ENCODE measurements at places on chromosomes 5 and 9.

DNA sequence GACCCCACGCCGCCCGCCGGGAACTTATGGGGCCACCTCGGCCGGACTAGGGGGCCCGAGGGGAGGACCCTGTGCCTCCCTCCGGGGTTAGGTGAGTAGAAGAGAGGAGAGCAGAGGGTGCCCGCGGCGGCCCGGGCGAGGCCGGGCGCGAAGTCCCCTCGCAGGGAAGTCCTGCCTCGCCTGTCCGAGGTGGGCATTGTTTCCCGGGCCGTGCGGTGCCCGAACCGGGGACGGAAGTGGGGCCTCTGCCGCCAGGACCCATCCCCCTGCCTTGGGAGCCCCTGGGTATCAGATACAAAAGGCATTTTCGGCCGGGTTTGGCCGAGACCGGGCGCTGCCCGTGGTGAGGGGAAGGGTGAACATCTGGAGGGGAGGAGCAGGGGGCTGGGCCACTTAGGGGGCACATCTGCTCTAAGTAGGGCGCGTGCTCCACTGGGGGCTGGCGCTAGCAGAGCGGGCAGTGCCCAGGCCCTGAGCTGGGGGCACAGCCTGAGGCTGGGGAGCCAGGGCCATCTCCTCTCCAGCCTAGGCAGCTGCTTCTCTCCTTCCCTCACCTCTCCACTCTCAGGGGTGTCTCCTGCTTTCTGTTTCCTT is 48.2 kb downstream of the DAB2IP start:
- peak overlapping the region; percentile 75 for H3K4me3 ChIP-seq
- H3K27me3 ChIP-seq, result no peaks in the 10 kb centered on the region
- H3K27ac ChIP-seq, result no peak overlapping the region
- peaks cover 26% of the 10 kb centered on the region for H3K4me1 ChIP-seq
- no peak for DNase-seq

DNA sequence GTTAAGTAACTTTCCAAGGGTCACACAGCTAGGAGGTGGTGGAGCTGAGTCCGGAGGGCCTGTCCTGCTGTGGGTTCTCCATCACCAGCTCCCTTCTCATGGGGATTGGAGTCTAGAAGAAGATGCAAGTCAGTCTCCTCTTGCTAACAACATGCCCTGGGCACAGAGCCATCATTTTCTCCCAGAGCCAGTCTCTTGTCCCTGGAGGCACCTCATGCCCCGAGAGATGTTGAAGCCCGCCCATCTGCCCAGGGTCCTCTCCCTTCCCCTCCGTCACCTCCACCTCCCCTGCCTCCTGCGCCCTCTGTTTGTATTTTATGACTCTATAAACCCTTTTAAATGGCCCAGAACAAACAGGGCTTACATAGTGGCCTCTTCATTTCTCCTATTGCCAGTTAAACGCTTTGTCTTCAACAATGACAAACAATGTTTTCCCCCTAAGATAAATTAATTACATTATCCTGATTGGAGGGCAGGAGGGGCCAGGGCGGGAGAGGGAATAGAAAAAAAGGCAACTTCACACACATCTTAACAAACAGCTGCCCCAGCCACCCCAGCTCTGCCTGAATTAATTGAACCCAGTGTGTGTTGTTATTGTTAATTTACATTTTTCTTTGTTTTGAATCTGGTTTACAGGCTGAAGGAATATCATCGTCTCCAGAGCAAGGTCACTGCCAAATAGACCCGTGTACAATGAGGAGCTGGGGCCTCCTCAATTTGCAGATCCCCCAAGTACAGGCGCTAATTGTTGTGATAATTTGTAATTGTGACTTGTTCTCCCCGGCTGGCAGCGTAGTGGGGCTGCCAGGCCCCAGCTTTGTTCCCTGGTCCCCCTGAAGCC is 55.8 kb downstream of the ASS1 start:
- no peaks in the 10 kb centered on the region for H3K27me3 ChIP-seq
- H3K36me3 ChIP-seq, result peaks cover 44% of the 10 kb centered on the region
- H3K4me1 ChIP-seq, result no peaks in the 10 kb centered on the region
- no peak overlapping the region for H3K27ac ChIP-seq
- no peak for DNase-seq

- no peaks in the 10 kb centered on the region for H3K4me1 ChIP-seq
- H3K4me3 ChIP-seq, result no peak overlapping the region
- no peaks in the 10 kb centered on the region for H3K36me3 ChIP-seq
- peak; percentile 38 for DNase-seq
Observed at GRCh38 chr9:12464910-12465512, 228.2 kb upstream of the TYRP1 start.

DNA sequence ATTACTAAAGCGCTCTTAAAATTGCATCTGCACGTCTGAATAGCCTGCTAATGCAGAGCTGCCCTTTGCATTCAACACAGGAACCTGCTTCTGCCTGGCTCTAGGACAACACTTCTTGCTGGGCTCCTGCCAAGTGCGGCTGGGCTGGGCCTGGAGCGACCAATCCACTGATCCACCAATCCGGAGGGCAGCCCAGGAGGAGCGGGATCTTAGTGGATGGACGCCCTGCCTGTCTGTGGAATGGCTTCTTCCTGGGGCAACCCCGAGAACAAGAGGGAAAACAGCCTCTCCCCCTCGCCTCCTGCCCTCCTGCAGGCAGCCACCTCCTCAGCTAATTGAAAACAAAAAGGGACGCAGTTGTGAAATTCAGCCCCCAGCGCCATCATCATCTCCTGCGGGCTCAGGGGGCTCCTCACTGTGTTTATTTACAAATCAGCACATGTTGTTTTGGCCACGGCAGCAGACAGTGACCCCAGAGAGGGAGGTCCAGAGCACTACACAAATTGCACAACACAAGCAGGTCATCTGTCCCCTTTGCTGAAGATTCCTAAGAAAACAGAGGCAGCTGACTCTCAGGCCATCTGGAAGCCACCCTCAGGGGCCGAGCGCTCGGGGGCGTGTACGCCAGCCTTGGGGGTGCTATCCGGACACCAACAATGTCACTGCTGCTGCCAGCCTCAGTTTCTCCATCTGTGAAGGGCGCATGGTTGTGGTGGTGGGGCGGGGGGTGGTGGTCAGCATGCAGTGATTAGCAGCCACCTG is 57.3 kb downstream of the GADD45G start:
- no peaks in the 10 kb centered on the region for H3K36me3 ChIP-seq
- H3K27me3 ChIP-seq, result peaks cover 19% of the 10 kb centered on the region
- DNase-seq, result peak; percentile 88
- H3K4me1 ChIP-seq, result peaks cover 5% of the 10 kb centered on the region

DNA sequence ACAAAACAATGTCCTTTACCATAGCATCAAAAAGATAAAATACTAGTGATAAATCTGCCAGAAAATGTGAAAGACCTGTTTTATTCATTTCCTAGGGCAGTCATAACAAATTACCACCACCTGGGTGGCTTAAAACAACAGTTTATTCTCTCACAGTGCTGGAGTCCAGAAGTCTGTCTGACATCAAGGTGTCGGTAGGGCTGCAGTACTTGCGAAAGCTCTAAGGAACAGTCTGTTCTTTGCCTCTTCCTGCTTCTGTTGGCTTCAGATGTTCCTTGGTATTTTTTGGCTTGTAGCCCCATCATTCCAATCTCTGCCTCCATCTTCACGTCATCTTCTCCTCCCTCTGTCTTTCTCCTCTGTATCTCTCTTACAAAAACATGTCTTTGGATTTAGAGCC is 51.0 kb downstream of the PTPDC1 start:
- peaks cover 7% of the 10 kb centered on the region for H3K36me3 ChIP-seq
- H3K27me3 ChIP-seq, result no peaks in the 10 kb centered on the region
- H3K4me1 ChIP-seq, result peaks cover 63% of the 10 kb centered on the region
- peak; percentile 97 for DNase-seq
- peak overlapping the region; percentile 93 for H3K27ac ChIP-seq

DNA sequence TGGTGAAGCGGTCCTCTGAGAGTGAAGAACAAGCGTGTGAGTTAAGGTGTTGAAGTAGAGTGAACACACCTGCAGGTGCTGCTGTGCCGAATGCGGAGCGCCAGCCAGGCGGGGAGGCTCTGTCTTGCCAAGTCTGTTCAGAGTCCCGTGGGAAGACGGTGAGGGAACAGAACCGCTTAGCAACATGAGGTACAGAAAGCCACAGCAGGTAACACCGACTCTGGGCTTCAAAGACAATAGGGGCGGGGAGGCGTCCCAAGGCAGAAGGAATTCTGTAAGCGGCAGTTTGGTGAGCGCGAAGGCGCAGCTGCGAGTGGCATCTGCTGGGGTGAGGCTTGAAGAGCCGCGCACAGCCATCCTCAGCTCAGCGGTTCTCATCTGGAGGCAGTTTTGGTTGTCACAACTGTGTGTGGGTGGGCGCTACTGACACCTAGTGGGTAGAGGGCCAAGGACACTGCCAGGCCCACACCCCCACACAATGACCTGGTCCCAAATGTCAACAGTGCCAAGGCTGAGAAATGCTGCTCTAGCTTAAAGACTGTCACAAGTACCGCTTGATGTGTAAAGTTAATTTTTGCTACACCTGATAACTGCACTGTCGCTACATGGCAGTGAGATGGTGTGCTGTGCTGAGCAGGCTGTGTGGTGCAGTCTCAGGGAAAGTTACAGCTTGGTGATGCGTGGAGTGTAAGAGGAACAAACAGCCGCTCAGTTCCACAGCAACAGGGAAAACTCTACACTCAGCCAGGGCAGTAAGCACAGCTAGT is 67.4 kb upstream of the TBC1D9B start:
- no peaks in the 10 kb centered on the region for H3K27me3 ChIP-seq
- no peak overlapping the region for H3K4me3 ChIP-seq
- DNase-seq, result peak; percentile 31

DNA sequence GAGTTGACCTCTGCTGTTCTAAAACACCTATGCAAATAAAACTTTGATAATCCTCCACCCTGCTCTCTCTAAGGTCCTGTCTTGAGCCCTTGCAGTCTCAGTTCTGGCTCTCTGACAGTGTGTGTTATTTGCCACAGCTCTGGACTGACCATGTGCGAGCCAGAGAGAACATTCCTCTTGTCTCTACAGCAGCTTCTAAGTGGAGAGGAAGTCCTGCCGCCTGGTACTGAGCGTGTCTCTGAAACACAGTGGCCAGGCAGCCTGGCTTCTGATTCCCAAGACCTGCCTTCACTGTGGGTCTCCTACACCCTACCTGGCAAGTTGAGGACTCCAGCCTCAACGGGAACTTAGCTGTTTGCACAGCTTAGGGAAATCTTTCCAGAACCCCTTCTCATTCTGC is 61.6 kb downstream of the ENTREP1 start:
- H3K4me3 ChIP-seq, result no peak overlapping the region
- H3K27me3 ChIP-seq, result peaks cover 38% of the 10 kb centered on the region
- H3K36me3 ChIP-seq, result no peaks in the 10 kb centered on the region
- H3K4me1 ChIP-seq, result no peaks in the 10 kb centered on the region
- no peak overlapping the region for H3K27ac ChIP-seq

DNA sequence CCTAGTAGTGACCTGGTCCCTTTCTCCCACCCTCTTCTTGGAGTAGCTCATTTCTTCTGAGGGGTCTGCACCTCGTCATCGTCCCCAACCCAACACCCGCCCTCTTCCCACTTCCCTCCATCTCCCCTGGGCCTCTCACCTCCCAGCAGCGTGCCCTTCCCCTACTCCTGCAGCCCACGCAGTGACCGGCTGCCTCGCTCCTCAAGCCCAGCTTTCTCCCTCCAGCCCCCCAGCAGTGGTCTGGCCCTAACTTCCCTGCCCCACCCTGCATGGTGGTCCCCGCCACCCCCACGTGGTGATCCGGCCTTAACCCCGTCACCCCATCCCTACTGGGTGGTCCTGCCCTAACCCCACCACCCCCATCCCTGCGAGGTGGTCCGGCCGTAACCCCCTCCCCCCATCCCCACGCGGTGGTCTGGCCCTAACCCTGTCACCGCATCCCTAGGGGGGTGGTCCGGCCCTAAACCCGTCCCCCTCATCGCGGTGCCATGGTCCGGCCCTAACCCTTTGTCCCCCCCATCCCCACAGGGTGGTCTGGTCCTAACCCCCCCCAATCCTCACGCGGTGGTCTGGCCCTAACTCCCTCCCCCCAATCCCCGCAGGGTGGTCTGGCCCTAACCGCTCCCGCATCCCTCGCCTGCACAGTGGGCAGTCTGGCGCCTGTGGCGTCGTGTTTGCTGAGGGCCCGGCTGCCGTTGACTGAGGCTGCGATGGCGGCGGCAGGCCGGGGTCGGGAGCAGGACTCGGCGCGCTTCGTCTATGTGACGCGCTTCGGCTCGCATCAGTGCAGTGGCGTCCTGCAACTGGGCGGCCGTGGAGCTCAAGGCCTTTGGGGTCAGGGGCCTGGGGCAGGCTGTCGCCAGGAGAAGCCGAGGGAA is at the start of gene C5orf47:
Gene C5orf47 (plus strand): TSS at position 617 of the 878 bp plus-strand sequence. CDS start 94 bp downstream, at position 711.
- no peaks in the 10 kb centered on the region for H3K4me1 ChIP-seq
- no peaks in the 10 kb centered on the region for H3K27me3 ChIP-seq
- no peak within 1 kb of the TSS for H3K27ac ChIP-seq

DNA sequence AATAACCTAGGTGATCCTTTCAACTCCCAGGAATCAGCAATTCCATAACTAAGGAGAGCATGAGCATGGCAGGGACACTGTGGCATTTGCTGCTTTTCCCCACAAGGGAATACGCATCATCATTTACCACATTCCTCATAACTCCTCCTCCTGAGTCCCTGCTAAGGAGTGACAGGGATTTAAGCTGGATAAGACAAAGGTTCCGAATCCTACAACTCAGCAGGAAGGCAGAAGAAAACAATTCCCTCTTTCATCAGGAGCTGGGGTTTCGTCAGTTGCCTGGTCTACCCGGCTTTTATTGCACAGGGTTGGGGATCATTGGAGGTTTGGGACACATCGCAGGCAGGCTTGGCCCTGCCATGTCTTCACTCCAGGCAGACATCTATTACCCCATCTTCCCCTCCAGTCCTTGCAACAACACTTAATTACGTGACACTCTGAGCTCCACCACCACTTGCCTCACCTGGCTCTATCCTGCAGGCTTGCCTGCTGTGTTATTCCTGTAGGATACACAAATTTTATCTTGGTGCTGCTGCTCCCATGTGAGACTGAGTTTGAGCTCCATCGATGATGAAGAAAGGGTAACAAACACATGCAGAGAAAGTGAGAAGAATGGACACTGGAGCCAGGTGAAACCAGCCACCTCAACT is 563.0 kb upstream of the KLF4 start:
- H3K27ac ChIP-seq, result peak overlapping the region; percentile 99
- no peak overlapping the region for H3K4me3 ChIP-seq

DNA sequence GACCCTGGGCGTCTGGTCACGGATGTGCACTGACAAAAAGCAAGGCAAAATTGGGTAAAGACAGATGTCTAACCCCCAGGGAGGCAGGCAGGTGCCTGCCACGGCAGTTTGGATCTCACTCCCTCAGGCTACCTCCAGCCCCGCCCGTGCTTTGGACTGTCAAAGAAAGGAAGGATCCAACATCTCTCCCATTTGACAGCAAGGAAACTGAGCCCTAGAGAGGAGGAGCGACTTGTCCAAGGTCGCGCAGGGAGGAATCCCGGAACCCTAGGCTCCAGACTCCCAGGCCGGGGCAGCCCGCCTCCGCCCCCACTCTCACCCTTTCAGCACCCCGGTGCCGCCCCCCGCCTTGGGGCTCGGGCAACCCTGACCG is 376 bp downstream of the GOLGA1 start:
- H3K4me3 ChIP-seq, result peak overlapping the region; percentile 84
- peak overlapping the region; percentile 94 for H3K27ac ChIP-seq
- H3K4me1 ChIP-seq, result peaks cover 10% of the 10 kb centered on the region
- peaks cover 38% of the 10 kb centered on the region for H3K36me3 ChIP-seq

GRCh38 chr5:45696206-45696836 is at the start of gene HCN1:
Gene HCN1 (minus strand): TSS chr5:45696380.
- no peaks in the 10 kb centered on the region for H3K27me3 ChIP-seq
- no peak for DNase-seq
- no peak within 1 kb of the TSS for H3K4me3 ChIP-seq
- no peaks in the 10 kb centered on the region for H3K4me1 ChIP-seq
- no peaks in the 10 kb centered on the region for H3K36me3 ChIP-seq
- H3K27ac ChIP-seq, result no peak within 1 kb of the TSS

- no peak overlapping the region for H3K27ac ChIP-seq
- no peak overlapping the region for H3K4me3 ChIP-seq
- H3K36me3 ChIP-seq, result no peaks in the 10 kb centered on the region
- H3K27me3 ChIP-seq, result peaks cover 53% of the 10 kb centered on the region
Observed at GRCh38 chr5:90294604-90295003, 115.0 kb downstream of the CETN3 start.

GRCh38 chr9:106032978-106033377 is 338.6 kb downstream of the TMEM38B start:
- no peak for DNase-seq
- H3K4me3 ChIP-seq, result no peak overlapping the region
- H3K27me3 ChIP-seq, result no peaks in the 10 kb centered on the region
- H3K27ac ChIP-seq, result no peak overlapping the region
